Activated CD4-positive, alpha-beta memory T cell treated with anti-CD3 and anti-CD28 coated beads for 36 hours (primary cell): ENCODE measurements at places on chromosomes 7 and 10. TPM values are rescaled to one million over a fixed set of nuclear protein-coding genes. Genes with fewer than 3 reads are reported as not detected.

The TMEM139 gene
- total RNA-seq = 0.70 TPM

The AEBP1 gene
- total RNA-seq = 5.5 TPM

The CALD1 gene
- 7.5 TPM for total RNA-seq

The NUPR2 gene
- total RNA-seq = not detected

The PITRM1 gene
- total RNA-seq = 109 TPM

The CYP3A5 gene
- total RNA-seq = not detected

The FAM24B gene
- total RNA-seq = 8.1 TPM

The ERCC6 gene
- 18.8 TPM for total RNA-seq

The ZNF488 gene
- total RNA-seq = 0.27 TPM

The ARHGAP19 gene
- total RNA-seq = 53.2 TPM

The IFIT1 gene
- 5.5 TPM for total RNA-seq

The LRMDA gene
- not detected for total RNA-seq

The ARPC1A gene
- 70.0 TPM for total RNA-seq

The CALY gene
- not detected for total RNA-seq

The GOLGA7B gene
- 0.87 TPM for total RNA-seq

The OR2A12 gene
- total RNA-seq = not detected
